ENCODE measurements at places on chromosomes 1 and 21. TPM values are rescaled to one million over a fixed set of nuclear protein-coding genes. Genes with fewer than 3 reads are reported as not detected.

Gene LCE3D
- not detected for total RNA-seq

DNA sequence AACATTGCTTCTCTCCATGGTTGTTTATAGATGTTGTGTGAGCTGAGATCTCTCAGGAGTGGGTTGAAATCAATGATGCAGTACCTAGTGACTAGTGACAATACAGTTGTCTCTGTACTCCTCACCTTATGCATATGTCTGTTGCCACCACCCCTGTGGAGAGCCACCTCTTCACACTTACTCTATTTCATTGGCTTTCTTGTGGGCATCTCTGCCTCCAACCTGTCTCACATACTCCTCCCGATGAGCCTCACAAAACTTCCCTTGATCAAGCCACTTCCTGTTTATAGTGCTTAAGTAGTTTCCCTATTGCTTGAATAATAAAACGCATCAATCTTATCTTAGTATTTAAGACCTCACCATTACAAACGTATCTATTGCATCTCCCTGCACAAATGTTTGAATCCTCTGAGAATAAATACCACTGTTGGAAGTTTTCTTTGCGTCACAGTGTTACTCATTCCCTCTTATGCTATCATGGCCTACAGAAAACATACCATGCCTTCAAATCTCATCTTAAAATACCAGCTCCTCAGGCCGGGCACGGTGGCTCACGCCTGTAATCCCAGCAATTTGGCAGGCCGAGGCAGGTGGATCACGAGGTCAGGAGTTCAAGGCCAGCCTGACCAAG, 54.7 kb upstream of the GREM2 start:
- no peak for DNase-seq

GRCh38 chr1:1079408-1080121, 5.5 kb upstream of the RNF223 start:
- DNase-seq = no peak

Gene ARHGAP29
- 50.2 TPM for total RNA-seq

GRCh38 chr21:46218906-46219590, 9.5 kb downstream of the LSS start:
- DNase-seq = no peak

Gene SLFNL1
- total RNA-seq = 2.4 TPM
